SJSA1 (cell line): ENCODE measurements at places on chromosomes 7 and 10. TPM values are rescaled to one million over a fixed set of nuclear protein-coding genes. Genes with fewer than 3 reads are reported as not detected.

DNA sequence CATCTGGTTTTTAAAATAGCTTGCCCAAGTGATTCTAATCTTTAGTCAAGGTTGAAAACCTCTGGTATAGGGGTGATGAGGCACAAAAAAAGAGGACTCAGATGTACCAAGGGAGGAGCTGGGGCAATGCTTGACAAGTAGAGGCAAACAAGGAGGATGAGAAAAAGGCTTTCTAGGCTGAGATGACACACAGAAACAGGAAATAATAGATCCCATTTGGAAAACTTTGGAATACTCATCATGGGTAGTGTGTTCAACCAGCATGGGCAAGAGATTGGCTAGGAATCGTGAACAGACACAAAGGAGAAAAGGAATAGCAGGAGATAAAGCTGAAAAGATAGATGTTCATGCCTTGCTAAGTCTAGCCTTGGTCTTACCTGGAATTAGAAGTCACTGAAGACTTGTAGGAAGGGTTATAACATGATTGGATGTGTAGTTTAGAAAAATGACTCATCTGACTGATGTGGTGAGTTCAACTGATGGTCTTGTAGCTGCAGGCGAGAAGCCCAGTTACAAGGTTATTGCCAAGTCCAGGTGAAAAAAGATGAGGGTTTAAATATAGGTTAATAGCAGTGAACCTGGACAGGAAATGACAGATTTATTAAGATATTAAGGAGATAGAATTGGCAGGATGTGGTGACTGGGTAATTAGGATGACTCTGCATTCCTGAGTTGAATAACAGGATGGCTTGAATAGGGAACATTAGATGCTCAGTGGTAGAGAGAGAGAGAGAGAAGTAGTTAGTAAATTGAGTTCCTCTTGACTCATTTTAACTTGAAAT is 214.0 kb upstream of the LRGUK start:
- peak; percentile 5 for DNase-seq

- DNase-seq: no peak
Measured at GRCh38 chr10:131032329-131033165, 279.0 kb downstream of the TCERG1L start.

GRCh38 chr7:20064974-20065862 is 152.0 kb downstream of the MACC1 start:
- peak; percentile 73 for DNase-seq

Gene ANK3
- 0.97 TPM in 1 of 2 replicates, not detected in the other for total RNA-seq
